ENCODE measurements at places on chromosomes 12 and 14. TPM values are rescaled to one million over a fixed set of nuclear protein-coding genes. Genes with fewer than 3 reads are reported as not detected.

- DNase-seq: no peak
Measured at GRCh38 chr12:48084066-48084465, 21.8 kb downstream of the SENP1 start.

- DNase-seq: no peak
Measured at GRCh38 chr14:61203081-61203753, 77.9 kb downstream of the TMEM30B start.

DNA sequence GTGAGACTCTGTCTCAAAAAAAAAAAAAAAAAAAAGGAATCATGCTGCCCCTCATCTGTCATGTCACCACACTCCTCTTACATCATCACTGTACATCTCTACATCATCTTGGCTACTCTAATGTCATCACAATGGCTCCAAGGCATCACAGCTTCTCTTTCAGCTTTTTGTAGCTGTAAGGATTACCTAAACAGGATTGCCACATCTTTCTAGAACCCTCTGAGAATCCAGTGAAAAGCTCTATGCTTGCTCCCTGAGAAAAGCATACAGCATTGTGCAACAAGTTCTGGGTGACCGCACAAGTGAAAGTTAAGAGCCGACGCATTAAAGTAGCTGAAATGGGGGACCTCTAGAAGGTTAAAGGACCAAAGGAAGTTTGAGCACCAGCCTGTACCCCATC, 272.5 kb downstream of the C12orf50 start:
- no peak for DNase-seq

- DNase-seq: no peak
Measured at GRCh38 chr14:67510836-67511235, 22.3 kb upstream of the PLEKHH1 start.

DNA sequence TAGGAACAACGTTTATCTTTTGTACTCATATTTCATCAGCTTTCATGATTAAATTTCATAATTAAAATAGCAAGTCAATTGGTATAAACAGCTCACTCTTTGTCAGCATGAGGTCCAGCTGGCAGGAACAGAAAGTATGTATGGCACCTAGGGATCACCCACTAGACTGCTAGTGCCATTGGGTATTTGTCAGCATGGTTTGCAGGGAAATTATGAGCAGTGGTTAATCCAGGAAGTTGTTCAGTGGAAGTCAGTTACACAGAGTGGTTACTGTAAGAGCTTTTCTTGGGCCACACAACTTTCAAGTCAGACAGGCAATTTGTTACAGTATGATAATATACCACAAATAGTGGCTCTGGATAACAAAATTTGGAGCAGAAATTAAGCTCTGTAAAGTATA, 340.3 kb upstream of the RGS6 start:
- peak; percentile 56 for DNase-seq

DNA sequence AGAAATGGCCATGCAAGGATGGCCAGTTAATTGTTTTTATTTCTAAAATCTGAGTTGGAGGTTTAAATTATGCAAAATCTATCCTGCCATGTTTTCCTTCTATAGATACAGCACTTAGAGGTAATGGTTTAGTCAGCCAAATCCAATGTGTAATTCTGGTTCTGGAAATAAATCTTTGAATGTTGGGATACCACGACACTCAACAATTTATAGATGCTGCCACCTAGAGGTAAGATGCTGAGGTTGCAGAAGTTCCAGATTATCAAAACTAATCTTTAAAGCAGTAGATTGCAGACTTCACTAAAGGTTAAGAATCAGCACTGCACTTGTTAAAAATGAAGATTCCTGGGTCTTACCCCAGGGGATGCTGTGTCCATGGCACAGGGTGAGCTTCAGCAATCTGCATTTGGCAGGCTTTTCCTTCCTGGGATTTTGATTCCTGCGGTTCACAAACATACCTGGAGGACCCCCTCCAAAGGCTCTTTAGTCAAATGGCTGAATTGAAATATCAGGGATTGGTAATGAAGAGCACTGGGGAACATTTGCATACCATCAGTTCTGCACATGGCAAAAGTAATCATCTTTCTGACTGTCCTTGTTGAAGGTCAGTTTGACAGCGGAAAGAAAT, 53.4 kb upstream of the ANO4 start:
- DNase-seq: no peak

DNA sequence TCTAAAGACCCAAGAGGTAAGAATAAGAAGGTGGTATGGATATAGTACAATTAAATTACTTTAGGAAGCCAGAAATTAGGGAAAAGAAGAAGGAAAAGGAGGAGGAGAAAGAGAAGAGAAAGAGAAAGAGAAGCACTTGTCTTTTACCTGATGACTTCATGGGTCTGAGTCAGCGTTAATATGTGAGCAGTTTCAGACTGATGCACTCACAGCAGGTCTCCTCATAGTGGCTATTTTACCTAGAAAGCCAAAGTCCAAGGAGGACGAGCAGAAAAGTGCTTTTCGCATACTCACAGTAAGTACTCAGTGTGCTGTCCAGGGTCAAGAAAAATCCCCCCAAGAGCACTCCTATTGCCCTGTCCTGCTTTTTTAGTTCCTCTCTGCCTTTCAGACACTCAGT, 222.1 kb downstream of the C12orf42 start:
- DNase-seq: no peak

- no peak for DNase-seq
Measured at GRCh38 chr14:24481622-24482324, 26.3 kb downstream of the CMA1 start.

GRCh38 chr12:122635471-122635870, 67.7 kb downstream of the HCAR2 start:
- no peak for DNase-seq

GRCh38 chr12:10196210-10196609, 16.5 kb upstream of the GABARAPL1 start:
- peak; percentile 68 for DNase-seq

DNA sequence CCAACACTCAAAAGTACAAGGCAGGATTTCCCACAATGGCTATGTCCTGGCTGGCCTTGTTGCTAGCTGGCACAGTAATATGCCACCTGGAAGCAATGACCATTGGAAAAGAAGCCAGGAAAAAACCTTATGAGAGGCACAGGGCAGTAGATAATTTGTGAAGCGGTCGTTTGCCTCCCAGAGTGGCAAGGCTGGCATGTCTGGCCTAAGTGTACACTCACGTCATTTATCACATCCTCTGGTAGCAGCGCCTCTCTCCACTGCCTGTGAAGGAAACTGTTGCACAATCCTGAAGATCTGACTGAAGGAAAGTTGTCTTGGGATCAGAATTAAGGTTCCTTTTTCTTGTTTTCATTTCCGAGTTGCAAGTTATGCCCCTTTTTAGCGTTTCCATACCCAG, 408.5 kb downstream of the ZFP36L1 start:
- DNase-seq: peak; percentile 36

GRCh38 chr12:130973109-130973508, 19.4 kb downstream of the ADGRD1 start:
- DNase-seq: no peak

DNA sequence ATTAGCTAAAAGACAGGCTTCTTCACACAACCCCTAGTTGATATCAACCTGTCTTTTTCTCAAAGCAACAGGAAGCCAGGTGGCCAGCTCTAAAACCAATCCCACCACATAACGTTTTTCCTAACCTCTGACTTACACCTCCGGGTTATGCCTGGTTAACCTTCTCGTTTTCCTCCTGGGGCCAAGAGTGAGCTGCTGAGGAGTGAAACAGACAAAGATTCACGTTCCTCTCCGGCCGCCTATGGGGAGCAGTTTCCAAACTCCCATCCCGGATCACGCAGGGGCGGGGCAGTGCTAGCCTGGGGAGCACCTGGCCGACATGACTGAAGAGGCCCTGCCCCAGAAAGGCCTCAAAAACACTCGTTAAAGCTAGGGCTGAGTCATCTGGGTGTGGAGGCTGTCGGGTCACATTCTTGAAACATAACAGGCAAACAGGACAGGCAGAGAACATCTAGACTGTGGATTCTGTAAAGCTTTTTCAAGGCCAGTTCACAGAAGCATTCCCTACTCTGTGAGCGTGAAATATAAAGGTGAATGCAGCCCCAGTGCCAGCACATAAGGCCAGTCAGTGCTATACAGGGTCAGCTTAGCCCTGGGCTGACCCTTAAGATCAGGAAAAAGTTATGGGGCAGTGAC, 25.9 kb upstream of the LGALS3 start:
- no peak for DNase-seq

DNA sequence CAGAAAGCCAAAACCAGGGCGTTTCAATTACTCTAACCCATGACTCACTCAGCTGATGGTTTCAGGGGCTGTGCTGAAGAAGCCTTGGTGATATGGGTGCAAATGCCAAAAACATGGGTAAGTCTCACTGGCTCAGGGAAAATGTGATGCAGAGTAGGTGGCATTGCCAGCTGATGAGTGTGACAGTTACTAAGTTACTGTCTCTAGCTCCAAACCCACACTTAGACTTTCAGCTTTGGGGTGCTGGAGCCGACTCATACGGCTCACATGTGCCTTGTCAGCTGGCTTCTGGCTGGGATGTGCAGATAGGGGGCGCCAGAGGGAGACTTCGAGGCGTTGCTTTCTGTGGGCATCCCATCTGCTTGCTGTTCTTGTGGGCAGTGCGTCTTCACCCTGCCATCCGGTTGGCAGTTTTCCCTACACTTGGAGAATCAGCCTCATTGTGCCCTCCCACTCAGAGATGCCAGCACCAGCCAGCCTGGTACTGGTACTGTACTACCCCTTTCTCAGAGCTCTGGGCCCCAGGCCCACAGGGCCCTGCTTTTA, 11.1 kb upstream of the KRT7 start:
- DNase-seq: peak; percentile 71

DNA sequence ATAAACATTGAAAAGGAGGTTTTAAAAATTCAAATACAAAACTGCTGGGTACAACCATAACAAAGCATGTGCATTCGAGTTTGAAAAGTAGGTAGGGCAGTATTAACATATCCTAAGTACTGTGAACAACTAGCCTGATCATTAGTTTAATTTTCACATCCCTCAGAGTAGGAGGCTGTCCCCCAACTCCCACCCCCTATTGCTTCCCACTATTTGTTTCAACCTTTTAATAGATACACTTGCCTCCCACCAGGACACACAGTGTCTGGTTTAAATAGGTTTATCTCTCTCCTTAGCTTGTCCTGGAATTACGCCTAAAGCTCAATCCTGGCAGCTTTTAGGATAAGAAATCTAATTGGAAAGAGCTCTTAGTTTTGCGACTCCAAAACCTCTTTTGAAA, 2.1 kb downstream of the TAOK3 start:
- DNase-seq: no peak

- DNase-seq: no peak
Measured at GRCh38 chr12:96456265-96456974, 33.0 kb upstream of the CFAP54 start.

GRCh38 chr14:99888149-99888548, 94.9 kb downstream of the EML1 start:
- no peak for DNase-seq

GRCh38 chr12:14948672-14949071, 10.3 kb upstream of the ERP27 start:
- DNase-seq: peak; percentile 83

- no peak for DNase-seq
Measured at GRCh38 chr12:20507711-20508110, 139.4 kb downstream of the PDE3A start.

DNA sequence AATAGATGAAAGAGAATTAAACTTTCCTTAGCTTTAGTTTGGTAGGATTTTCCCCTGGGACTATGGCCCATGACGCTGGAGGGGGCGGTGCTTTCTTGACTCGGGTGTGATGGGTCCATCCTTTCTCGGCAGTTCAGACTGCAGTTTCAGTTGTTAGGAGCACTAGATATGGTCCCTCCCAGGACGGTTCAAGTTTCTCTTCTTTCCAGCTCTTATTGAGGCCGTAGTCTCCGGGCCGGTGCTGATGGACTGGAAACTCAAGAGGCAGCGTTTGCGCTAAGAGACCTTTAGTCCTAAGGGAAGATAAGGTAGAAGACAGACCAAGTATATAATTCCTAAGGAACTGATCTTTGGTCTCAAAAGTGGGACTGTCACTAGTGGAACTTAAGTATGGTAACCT, 111.2 kb downstream of the RIN3 start:
- no peak for DNase-seq

DNA sequence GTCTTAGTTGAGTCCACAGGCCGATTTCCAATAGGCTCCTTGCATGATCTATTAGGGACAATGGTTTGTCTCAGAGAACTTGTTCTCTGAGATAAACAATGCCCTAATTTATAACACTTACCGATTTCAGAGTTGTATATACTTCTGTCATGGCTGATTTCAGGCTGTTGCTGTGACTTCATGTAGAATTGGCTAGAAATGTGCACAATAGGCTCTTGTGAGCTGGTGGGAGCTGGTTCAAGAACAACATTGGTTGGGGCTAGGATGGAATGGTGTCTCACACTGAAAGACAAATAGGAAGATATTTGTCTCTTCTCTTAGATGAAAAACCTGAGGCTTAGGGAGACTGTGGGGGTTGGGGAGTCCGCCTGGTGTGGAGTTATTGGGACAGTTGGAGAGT, 6.7 kb upstream of the KRT86 start:
- DNase-seq: no peak

GRCh38 chr12:116818341-116818856, 62.8 kb downstream of the HRK start:
- DNase-seq: peak; percentile 70

DNA sequence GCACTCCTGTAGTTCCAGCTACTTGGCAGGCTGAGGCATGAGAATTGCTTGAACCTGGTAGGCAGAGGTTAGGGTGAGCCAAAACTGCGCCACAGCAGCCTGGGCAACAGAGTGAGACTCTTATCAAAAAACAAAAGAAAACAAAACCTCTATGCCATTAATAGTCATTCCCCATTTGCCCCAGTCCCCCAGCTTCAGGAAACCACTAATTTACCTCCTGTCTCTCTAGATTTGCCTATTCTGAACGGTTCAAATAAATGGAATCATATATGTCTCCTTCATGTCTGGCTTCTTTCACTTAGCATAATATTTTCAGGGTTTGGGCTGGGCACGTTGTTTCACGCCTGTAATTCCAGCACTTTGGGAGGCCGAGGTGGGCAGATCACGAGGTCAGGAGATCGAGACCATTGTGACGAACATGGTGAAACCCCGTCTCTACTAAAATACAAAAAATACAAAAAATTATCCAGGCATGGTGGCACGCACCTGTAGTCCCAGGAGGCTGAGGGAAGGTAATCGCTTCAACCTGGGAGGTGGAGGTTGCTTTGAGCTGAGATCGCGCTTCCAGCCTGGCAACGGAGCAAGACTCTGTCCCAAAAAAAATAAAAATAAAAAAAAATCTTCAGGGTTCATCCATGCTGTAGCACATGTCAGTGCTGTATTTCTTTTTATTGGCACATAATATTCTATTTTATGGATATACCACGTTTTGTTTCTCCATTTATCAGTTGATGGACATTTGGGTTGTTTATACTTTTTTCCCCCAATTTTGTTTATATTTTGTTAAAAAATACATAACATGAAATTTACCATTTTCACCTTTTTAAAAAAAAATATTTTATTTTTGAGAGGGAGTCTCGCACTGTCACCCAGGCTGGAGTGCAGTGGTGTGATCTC, 31.9 kb downstream of the KNTC1 start:
- DNase-seq: no peak

GRCh38 chr12:105292705-105293104, 37.8 kb upstream of the C12orf75 start:
- no peak for DNase-seq

- no peak for DNase-seq
Measured at GRCh38 chr14:87286191-87286590, 706.8 kb downstream of the GALC start.

Gene PLEKHD1
- total RNA-seq: under 0.01 TPM

Gene IL26
- total RNA-seq: not detected

Gene SLC17A8
- total RNA-seq: not detected

Gene OAS2
- total RNA-seq: 34.7 TPM

Gene TCL1A
- 8.3 TPM for total RNA-seq

Gene KRT73
- 0.27 TPM for total RNA-seq

Gene KRT6C
- total RNA-seq: not detected

Gene WDR20
- 16.4 TPM for total RNA-seq

Gene ADAM20
- total RNA-seq: 0.54 TPM

Gene PGF
- under 0.01 TPM for total RNA-seq

Gene TTC9
- total RNA-seq: 5.1 TPM

Gene GDF3
- not detected for total RNA-seq

All from hematopoietic multipotent progenitor cell (in vitro differentiated cells).